IPS DF 6.9 (cell line): ENCODE measurements at places on chromosomes 11 and 22.

GRCh38 chr22:17262976-17263375 lies 43.7 kb upstream of the ADA2 start:
- DNase-seq = no peak

GRCh38 chr11:78993802-78994430 lies 419.3 kb upstream of the NARS2 start:
- DNase-seq = no peak

DNA sequence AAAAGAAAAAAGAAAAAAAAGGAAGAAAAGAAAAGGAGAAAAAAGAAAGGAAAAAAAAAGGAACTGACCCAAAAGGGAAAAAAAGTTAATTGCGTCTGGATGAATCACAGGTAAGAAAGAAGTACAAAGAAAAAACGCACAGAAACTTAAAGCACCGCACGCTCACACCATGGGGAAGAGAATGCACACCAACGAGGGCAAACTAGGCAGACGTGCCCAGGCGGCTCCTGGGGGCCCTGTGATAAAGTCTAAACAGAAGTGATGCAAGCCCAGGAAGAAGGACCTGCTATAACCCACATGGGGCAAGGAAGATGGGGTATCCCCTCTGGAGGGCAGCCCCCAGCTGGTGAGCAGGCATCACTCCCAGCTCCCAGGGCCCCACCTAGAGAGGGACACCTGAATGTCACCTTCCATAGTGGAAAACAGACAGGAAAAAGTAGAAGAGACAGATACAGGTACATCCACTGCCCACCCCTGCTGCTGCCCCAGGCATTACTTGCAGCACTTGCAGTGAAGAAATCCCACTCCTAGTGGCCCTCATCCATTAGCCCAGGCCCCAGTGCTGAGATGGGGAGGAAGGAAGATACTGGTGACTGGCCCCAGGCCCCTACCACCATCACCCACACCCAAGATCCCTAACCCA lies 28.9 kb downstream of the NAP1L4 start:
- DNase-seq = no peak

GRCh38 chr11:1739576-1739975 lies 10.8 kb downstream of the IFITM10 start:
- no peak for DNase-seq

DNA sequence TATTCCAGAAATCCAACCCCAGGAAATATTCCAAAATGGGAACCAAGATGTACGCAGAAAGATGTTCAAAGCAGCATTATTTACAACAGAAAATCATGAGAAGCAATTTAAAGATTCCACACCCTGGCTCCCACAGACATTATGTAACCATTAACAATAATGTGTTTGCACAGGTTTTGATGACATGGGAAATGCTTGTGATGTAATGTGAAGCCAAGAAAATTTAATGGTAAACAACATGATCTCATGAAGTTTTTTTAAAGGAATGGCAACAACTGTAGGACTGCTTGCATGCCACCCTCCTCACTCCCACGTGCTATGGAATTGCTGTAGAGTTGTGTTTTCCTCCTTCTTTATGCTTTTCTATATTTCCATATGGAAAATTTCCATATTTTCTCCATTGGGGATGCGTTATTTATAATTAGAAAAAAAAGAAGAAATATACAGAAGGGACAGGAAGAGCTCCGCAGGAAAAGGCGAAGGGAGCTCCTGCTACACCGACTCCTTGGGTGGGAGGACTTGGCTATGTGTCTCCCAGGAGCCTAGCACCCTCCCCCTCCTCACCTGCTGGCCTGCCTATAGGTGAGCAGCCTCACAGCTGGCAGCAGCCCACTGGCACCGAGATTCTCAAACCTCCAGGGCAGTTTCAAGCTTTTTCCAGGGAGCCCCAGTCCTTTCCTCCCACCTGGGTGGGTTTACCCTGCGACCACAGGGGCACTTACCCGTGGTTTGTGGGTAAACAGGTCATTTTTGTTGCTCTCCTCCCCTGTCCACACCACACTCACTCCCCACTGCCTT lies 20.9 kb downstream of the LRFN4 start:
- no peak for DNase-seq

- no peak for DNase-seq
These were observed 41.4 kb downstream of the MED15 start for GRCh38 chr22:20548806-20549205.

DNA sequence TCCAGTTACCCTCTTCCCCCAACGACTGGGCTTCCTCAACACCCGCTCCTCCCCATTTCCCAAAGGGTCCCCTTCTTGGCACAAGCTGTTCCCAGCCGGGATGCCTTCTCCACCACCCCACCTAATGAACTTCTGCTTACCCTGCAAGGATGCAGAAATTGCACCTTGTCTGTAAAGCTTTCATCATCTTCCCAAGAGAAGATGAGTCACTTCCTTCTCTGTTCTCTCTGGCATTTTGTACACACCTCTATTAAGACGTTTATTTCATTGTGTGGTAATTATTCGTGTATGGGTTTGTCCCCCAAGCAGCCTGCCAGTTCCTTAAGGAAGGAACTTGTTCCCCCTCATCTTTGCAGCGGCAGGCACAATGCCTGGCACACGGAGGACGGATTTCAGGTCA lies 351.1 kb downstream of the CADM1 start:
- no peak for DNase-seq

GRCh38 chr11:119786431-119787073 lies 57.6 kb upstream of the NECTIN1 start:
- DNase-seq = no peak

GRCh38 chr11:36195496-36196354 lies 93.5 kb downstream of the COMMD9 start:
- DNase-seq = no peak

DNA sequence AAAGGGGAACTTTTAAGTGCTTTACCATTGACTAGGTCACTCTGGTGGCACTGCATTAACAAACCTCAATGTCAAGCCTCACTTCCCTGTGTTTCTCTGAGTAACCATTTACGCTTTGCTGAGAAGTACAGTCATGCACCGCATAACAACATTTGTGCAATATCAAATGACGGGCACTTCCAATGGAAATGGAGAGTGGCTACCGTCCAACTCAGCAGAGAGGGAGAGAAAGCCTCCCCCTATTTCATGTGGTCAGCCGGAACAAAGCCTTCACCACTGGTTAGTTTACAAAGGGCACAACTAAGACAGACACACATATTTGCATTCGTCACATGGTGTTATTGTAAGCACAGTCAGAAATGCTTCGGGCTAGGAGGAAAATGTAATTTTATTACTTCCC lies 117.3 kb downstream of the RASSF10 start:
- no peak for DNase-seq

DNA sequence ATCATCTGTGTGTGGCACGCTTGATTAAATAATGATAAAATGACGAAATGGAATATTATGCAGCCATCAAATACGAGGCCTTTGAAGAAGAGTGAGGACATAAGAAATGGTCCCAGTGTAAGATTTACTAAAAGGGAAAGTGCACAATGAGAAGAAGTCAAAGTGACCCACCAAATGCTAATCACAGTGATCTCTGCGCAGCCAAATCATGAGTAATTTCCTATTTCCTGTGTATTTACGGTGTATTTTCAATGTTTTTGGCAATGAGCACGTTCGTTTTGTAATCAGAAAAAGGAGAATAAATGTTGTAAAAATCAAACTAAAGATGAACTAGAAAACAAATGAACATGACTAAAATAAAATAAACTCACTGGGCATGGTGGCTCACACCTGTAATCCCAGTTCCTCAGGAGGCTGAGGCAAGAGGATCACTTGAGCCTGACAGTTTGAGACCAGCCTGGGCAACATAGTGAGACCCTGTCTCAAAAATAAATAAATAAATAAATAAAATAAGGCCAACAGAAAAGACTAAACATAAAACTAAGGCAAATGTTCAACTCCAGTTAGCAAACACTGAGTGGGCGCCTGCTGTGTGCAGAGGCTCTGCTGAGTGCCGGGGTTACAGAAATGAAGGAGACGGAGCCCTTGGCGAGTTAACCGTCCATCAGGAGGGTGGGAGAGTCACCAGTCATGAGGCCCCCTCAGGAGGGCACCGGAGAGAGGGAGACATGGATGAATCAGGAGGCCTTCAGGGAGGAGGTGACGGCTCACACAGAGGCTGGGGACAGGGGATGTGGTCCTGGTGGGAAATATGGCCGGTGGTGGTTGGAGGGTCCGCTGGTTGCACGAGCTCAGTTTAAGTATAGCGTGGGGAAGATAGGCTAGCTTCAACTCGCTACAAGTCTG lies 26.0 kb upstream of the CBX7 start:
- no peak for DNase-seq

- DNase-seq = no peak
These were observed 12.7 kb downstream of the ZP1 start for GRCh38 chr11:60879971-60880588.

DNA sequence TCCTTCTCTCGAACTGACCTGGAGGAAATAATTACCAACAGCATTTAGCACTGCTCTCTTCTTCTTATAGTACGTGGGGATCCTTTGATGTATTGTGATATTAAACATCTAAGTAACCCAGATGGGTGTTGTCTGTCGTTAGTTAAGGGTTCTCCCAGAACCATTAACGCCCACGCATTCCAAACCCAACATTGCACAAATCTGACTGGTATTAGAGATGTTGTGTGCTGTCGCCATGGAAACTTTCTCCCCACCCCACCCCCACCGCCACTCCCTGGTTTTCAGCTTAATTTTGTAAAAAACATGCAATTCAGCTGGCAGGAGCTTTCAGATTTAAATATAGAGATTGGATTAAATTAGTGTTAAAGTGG lies 1495.2 kb downstream of the TBC1D22A start:
- no peak for DNase-seq

GRCh38 chr22:17269607-17270261 lies 50.5 kb upstream of the ADA2 start:
- no peak for DNase-seq

DNA sequence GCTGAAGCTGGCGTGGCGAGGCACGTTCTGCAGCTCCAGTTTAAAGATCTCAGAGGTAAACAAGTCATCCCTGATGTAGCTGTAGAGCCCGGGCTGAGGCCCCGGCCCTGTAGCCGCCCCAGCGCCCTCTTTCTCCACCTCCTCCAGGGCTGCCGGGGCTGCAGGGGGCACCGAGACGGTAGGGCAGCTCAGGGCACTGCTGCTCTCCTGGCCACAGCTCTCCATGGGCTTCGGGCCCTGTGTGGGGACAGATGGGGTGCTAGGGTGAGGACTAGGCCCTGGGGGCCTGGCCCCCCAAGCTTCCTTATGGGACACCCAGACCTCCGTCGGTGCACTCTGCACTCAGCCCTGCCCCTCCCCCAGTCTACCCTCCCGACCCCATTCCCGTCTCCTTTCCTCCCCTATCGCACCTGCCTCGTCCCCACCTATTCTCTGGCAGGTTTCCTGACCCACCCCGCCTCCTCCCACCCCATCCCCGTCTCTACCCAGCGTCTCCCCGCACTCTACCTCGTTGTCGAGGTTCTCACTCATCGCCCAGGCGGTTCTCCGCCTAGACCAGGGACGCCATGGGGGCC lies 559 bp downstream of the RANBP1 start:
- DNase-seq = no peak

DNA sequence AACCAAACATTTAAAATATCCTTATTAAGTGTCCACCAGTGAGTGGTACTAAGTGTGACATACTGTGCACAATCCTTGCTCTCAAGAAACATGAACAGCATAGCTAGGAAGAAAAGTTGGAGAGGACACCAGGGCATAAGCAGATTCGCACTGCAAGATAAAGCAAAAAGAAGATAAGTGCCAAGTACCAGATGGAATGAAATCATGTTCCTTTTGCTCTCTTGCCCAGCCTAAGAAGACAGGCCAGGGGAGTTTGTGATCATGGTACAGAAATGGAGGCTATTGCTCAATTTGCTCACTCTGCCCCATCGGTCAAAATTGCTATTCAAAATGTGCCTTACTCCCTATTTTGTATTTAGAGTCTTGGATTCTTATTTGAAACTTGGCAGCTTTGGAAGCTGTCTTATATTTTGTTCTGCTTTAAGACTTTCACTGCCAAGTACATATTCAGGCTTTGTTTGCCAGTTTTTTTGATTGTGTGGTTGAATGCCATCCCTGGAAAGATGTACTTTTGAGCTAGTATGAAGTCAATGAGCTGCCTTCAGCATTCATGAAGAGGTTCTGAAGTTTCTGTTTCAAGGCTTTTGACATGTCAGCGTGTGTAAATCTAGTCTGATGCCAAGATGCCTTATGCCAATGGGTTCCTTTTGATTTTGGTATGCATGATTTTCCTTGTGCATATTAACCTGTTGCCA lies 90.3 kb downstream of the PAX6 start:
- no peak for DNase-seq

DNA sequence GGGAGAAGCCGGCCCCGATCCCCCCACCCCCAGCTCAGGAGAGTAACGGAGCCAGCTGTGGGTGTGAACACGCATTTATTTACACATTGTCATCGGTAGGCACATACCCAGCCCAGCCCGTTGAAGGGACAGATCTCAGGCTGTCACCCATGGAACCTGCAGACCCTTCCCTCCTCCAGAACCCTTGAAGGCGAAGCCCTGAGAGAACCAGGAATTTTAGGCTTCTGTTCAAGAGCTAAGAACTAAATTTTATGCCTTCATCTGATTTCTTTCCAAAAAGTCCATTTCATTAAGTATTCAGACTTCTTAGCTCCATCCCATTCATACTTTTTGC lies 379 bp upstream of the BRMS1 start:
- no peak for DNase-seq

GRCh38 chr11:31560842-31561476 lies 51.4 kb downstream of the ELP4 start:
- no peak for DNase-seq

DNA sequence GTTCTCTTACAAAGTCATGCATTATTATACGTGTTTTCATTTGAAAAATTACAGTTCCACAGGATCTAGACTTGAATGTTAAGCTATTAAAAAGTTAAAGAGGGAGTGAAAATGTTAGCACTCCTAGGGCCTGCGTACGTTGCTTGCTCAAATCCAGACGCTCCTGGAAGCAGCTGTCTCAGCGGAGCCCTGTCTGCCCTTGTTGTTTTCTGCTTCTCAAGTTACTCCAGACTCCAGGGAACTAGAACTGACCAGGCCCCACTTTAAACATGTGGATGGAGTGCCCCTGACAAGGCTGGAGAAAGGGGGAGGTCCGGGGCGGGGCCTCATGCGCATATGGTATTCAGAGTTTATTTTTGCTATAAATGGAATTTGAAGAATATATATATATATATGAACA lies 9.6 kb downstream of the PARVB start:
- DNase-seq = no peak

GRCh38 chr11:61967924-61968757 lies 707 bp upstream of the FTH1 start:
- no peak for DNase-seq

- no peak for DNase-seq
These were observed 47.9 kb upstream of the PPP2R1B start for GRCh38 chr11:111814106-111814505.

- no peak for DNase-seq
These were observed 18.1 kb downstream of the P2RX3 start for GRCh38 chr11:57356268-57356667.

DNA sequence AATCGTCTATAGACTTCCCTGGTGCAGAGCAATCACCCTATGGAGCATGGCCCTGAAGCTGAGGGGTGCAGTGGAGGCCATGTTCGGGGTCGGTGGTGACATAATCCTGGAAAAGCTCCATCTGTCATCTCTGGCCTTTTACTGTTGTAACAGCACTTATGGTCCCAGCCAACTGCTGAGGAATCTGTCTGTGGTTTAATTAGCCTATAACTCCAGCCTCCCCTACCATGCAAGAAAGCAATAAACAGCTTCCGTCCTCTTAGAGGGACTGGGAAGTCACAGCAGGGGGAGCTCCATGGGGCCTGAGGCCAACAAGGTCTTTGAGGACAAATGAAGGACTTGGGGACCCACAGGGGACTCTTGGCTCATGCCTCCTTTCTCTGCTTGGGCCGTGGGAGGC lies 159.1 kb upstream of the NECTIN1 start:
- no peak for DNase-seq
